CD4-positive, alpha-beta memory T cell (primary cell): ENCODE measurements at places on chromosomes 6 and 20.

- DNase-seq: no peak
Observed at GRCh38 chr6:23591761-23592160, 534.3 kb upstream of the NRSN1 start.

DNA sequence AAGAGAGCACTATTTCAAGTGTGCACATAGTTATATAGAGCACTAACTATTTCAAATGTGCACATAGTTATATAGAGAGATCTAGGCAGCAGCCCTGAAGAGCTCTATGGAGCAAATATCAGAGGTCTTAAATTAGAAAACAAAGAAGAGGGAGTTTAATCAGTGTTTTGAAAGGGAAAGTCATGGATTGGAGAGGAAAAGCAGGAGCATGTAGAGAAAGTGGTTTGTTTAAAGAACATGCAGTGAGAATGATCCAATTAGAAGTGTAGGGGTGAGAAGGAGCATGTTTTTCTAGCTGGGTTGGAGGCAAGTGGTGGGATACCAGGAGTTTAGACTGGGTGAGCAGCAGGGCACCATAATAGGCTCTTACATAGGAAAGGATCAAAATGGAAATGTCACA is 17.2 kb downstream of the TREML1 start:
- no peak for DNase-seq

- DNase-seq: no peak
Observed at GRCh38 chr6:106973018-106973835, 1.3 kb downstream of the CD24 start.

DNA sequence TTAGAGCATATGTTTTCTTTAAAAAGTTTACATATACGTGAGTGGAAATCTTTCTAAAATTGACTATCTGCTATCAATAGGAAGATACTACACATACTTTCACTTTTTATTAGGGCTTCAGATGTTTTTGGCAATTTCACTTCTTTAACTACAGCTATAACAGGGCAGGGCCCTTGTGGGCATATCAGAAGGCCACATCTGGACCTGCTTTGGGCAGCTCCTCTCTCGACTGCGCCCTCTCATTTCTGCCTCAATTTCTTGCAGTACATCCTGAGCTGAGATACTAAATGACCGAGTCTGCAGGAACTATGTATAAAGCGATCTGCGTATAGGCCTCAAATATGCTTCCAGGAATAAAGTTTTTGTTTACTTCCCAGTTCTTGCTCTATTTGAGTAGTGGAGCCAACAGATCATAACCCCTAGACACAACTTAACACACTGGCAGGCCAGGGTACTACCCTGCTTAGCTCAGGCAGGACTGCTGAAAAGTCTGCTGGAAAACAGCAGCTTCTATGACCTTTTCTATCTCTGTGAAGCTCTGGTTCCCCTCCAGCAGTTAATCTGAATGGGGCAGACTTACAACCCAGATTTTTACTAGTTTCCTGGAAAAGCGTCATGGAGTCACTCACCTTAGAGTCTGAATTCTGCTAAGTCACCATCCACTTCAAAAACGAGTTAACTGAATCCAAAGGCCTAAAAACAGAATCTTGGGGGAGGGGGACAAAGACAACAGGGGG is 12.7 kb downstream of the GCLC start:
- no peak for DNase-seq
